Left lung (tissue), 14 donors: ENCODE measurements at places on chromosomes 6 and 20. TPM values are rescaled to one million over a fixed set of nuclear protein-coding genes. Genes with fewer than 3 reads are reported as not detected.

GRCh38 chr20:30419466-30419865 is 838.0 kb upstream of the DEFB115 start:
- H3K27me3 ChIP-seq, result no peaks in the 10 kb centered on the region
- H3K4me1 ChIP-seq, result no peaks in the 10 kb centered on the region
- no peak overlapping the region for H3K27ac ChIP-seq
- no peak overlapping the region for H3K4me3 ChIP-seq
- H3K36me3 ChIP-seq, result no peaks in the 10 kb centered on the region
- DNase-seq, result no peak

DNA sequence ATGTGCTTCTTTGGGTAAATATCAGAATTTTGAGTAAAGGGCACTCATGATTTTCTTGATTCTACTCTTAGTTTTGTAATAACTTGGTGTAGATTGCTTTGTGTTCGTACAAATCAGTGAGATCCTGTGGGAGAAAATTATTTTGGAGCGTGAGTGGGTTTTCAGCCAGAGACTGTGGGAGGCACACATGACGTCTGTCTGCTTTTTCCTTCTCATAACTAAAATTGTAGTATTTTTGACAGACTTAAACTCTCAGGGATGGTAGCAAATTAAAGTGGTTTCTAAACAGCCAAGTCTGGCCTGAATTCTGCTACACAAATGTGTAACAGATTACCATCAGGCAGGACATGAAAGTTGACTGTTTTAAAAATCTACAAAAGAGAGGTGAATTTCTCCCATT is 222.6 kb downstream of the OTOR start:
- H3K4me3 ChIP-seq, result no peak overlapping the region
- no peak overlapping the region for H3K27ac ChIP-seq
- no peak for DNase-seq
- no peaks in the 10 kb centered on the region for H3K27me3 ChIP-seq
- no peaks in the 10 kb centered on the region for H3K36me3 ChIP-seq
- no peaks in the 10 kb centered on the region for H3K4me1 ChIP-seq

The POM121L2 gene
- polyA plus RNA-seq, result not detected

GRCh38 chr6:97147421-97147820 is 135.6 kb downstream of the MMS22L start:
- no peak overlapping the region for H3K27ac ChIP-seq
- no peak overlapping the region for H3K4me3 ChIP-seq
- no peaks in the 10 kb centered on the region for H3K36me3 ChIP-seq
- H3K27me3 ChIP-seq, result no peaks in the 10 kb centered on the region

DNA sequence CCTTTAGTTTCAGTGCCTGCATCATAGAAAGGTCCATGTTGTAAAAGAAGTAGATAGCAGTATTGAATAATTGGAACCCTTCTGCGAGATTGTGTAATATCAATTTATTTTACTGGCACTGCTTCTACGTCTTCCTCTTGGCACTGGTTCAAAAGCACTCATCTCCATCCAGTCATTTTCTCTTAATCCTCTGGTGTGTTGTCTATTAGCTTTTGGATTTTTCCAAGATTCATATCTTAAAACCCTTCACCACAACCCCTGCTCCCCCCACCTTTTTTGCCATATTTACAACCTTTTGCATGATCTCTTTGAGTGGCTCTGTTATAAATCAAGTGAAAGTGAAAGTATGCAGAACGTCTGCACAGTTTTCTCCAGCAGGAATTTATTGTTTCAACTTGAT is 76.6 kb upstream of the HSF2 start:
- H3K4me3 ChIP-seq, result peak overlapping the region; percentile 27
- H3K27ac ChIP-seq, result no peak overlapping the region
- no peak for DNase-seq
- H3K27me3 ChIP-seq, result no peaks in the 10 kb centered on the region
- no peaks in the 10 kb centered on the region for H3K36me3 ChIP-seq

GRCh38 chr6:16089232-16090062 is 39.4 kb upstream of the MYLIP start:
- no peaks in the 10 kb centered on the region for H3K4me1 ChIP-seq
- no peak overlapping the region for H3K4me3 ChIP-seq
- peak; percentile 28 for DNase-seq

DNA sequence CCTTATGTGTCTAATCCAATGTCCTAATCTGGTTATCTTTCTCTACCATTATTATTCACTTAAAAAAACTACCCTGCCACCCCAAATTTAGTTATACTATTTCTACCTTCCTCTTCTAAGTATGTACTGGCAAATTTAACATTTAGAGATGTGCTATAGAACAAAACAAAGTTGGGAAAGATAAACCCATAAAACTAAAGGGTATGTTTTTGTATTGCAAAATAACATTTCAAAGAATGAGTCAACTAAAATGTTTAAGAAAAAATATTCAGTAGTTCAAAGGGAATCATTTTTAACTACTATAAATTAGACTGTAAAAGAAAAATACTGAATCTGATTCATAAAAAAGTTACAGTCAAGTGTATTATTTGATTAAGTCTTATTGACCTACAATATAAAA is 103.0 kb downstream of the LMBRD1 start:
- no peak overlapping the region for H3K27ac ChIP-seq
- peaks cover 20% of the 10 kb centered on the region for H3K36me3 ChIP-seq

- H3K36me3 ChIP-seq, result peaks cover 9% of the 10 kb centered on the region
- no peak overlapping the region for H3K4me3 ChIP-seq
- H3K27ac ChIP-seq, result no peak overlapping the region
- H3K27me3 ChIP-seq, result no peaks in the 10 kb centered on the region
- H3K4me1 ChIP-seq, result no peaks in the 10 kb centered on the region
These were observed 100.6 kb downstream of the HIVEP1 start for GRCh38 chr6:12112540-12113189.

- no peak for DNase-seq
- no peak overlapping the region for H3K27ac ChIP-seq
- no peaks in the 10 kb centered on the region for H3K36me3 ChIP-seq
- H3K4me3 ChIP-seq, result no peak overlapping the region
- no peaks in the 10 kb centered on the region for H3K27me3 ChIP-seq
- no peaks in the 10 kb centered on the region for H3K4me1 ChIP-seq
These were observed 65.5 kb upstream of the SPACA1 start for GRCh38 chr6:87982134-87982533.

GRCh38 chr6:124888581-124889371 is 73.5 kb upstream of the RNF217 start:
- DNase-seq, result no peak
- no peaks in the 10 kb centered on the region for H3K27me3 ChIP-seq
- no peaks in the 10 kb centered on the region for H3K4me1 ChIP-seq
- H3K27ac ChIP-seq, result no peak overlapping the region
- no peak overlapping the region for H3K4me3 ChIP-seq
- H3K36me3 ChIP-seq, result no peaks in the 10 kb centered on the region

DNA sequence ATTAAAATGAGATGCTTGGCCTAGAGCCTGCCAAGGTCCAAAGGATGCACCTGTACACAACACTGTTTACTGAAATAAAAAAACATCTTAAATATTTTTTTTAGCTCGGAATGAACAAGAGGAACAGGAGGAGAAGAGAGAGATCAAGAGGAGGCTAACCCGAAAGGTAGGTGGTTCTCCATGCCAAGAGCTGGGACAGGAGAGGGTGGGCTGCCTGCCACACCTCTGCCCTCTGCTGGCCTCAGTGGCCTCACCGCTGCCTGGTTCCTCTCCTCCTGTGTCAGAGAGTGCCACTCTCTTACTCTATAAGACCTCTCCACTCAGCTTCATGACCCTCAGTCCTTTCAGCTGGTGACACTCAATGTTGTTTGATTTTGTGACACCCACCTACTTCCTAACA is 50.2 kb downstream of the TBC1D7 start:
- no peak overlapping the region for H3K4me3 ChIP-seq
- no peak for DNase-seq
- H3K27me3 ChIP-seq, result no peaks in the 10 kb centered on the region

The BPIFB4 gene
- not detected for polyA plus RNA-seq

GRCh38 chr6:149285626-149286025 is 31.9 kb upstream of the TAB2 start:
- no peaks in the 10 kb centered on the region for H3K4me1 ChIP-seq
- H3K27me3 ChIP-seq, result no peaks in the 10 kb centered on the region
- H3K27ac ChIP-seq, result no peak overlapping the region
- H3K36me3 ChIP-seq, result no peaks in the 10 kb centered on the region
- no peak for DNase-seq

GRCh38 chr6:86934365-86934764 is 3.0 kb upstream of the HTR1E start:
- peaks cover 53% of the 10 kb centered on the region for H3K27me3 ChIP-seq
- H3K4me3 ChIP-seq, result no peak overlapping the region
- H3K36me3 ChIP-seq, result no peaks in the 10 kb centered on the region
- H3K27ac ChIP-seq, result no peak overlapping the region
- no peaks in the 10 kb centered on the region for H3K4me1 ChIP-seq

The RFX6 gene
- polyA plus RNA-seq, result 2.1 TPM

- H3K4me3 ChIP-seq, result no peak overlapping the region
- DNase-seq, result no peak
- no peaks in the 10 kb centered on the region for H3K27me3 ChIP-seq
These were observed 142.6 kb downstream of the CEBPB start for GRCh38 chr20:50333131-50333670.

- H3K27ac ChIP-seq, result no peak overlapping the region
- H3K36me3 ChIP-seq, result no peaks in the 10 kb centered on the region
- no peak for DNase-seq
- H3K4me1 ChIP-seq, result no peaks in the 10 kb centered on the region
- no peak overlapping the region for H3K4me3 ChIP-seq
These were observed 181.2 kb upstream of the CCN2 start for GRCh38 chr6:132132422-132132821.

DNA sequence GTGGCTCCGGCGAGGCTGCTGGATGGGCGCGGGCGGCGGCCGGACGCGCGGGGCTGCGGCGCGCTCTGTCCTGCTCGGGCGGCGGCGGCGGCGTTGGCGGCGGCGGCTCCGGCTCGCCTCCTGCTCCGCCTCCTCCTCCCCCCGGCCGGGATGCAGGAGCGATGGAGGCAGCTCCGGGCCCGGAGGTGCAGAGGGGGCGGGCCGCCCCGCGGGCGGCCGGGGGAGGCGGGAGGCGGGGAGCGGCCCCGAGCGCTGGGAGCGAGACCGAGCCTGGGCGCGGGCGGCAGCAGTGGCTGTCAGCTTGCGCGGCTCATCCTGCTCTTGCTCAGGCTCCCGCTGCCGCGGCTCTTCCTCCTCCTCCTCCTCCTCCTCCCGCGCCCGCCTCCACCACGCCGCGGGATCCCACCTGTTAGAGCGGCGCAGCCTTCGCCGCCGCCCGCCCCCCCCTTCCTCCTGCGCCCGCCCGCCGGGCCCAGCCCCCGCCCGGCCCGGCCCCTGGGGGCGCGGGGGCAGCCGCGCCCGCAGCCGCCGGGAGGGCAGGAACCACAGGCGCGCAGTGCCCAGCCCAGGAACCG is at the start of gene NOL4L:
NOL4L (minus strand) TSS at position 323 of the 575 bp plus-strand sequence. CDS start 443 bp downstream, outside the sequence.
- H3K4me1 ChIP-seq, result no peaks in the 10 kb centered on the region
- peak within 1 kb of the TSS; percentile 55 for H3K4me3 ChIP-seq
- no peak within 1 kb of the TSS for H3K27ac ChIP-seq
- peaks cover 84% of the 10 kb centered on the region for H3K27me3 ChIP-seq
- no peaks in the 10 kb centered on the region for H3K36me3 ChIP-seq
- DNase-seq, result no peak

The SYCP2 gene
- polyA plus RNA-seq, result 10.9 TPM

DNA sequence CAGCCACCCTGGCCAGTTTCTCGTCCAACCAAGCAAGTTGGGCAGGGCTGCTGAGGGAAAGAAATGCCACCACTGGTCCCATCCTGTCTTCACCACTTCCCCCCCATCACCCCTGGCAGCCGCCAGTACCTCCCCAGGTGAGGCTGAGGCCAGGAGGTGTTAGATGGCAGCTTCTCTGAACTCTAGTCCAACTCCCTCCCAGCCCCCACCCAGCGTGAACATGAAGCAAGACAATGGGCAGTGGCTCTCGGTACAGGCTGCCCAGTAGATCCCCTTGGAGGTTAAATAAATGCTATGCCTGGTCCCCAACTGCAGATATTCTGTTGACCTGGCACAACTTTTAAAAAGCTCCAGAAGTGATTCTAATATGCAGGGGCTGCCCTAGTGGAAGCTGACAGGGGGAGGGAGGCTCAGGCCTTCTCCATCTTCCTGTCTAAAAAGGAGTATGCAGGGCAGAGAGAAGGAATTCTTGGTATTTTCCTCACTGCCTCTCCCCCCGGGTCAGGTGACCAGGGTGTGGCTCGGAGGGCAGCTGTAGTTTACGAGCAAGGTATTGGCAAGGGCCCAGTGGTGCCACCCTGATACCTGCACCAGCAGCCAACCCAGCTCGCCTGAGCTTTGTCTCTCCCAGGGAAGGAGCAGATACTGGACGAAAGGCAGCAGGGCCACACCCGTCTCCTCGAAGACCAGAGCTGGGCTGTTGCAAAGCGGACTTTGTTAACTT is 25.7 kb downstream of the KCNK5 start:
- no peaks in the 10 kb centered on the region for H3K36me3 ChIP-seq
- H3K27me3 ChIP-seq, result no peaks in the 10 kb centered on the region
- no peak overlapping the region for H3K4me3 ChIP-seq
- H3K27ac ChIP-seq, result peak overlapping the region; percentile 64
- no peak for DNase-seq

The LINC00237 gene
- not detected for polyA plus RNA-seq

DNA sequence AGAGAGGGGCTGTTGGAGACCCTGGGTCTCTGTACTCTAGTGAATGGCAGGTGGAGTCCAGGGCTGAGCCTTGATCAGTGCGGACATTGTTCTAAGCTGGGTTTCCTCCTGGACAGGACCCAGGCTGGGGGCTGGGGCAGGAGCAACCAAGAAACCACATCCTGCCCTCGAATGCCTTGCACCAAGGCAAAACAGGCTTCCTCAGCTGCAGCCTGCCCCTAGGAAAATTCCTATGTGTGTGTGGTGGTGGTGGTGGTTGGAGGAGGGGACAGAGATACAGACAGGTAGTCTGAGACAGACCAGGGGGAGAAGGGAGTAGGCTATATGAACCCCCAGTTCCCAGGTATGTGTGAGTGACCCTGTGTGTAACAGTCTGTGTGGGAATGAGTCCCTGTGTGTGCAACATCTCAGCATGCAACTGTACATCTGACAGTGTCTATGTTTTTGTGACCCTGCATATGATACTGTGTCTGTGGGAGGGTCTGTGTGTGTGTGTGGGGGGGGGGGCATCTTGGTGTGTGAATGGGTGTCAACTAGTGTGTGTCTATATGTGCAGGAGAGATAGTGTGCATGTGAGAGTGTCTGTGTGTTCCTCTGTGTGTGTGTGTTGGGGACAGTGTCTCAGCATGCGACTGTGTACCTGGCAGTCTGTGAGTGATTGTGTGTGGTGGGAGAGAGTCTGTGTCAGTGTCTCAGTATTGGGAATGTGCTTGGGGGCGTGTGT is 3.0 kb downstream of the GLP1R start:
- no peak overlapping the region for H3K4me3 ChIP-seq
- no peak overlapping the region for H3K27ac ChIP-seq
- H3K4me1 ChIP-seq, result peaks cover 12% of the 10 kb centered on the region
- no peak for DNase-seq
- H3K27me3 ChIP-seq, result peaks cover 37% of the 10 kb centered on the region
- no peaks in the 10 kb centered on the region for H3K36me3 ChIP-seq

- no peak overlapping the region for H3K27ac ChIP-seq
- DNase-seq, result no peak
- H3K27me3 ChIP-seq, result peaks cover 15% of the 10 kb centered on the region
- H3K4me3 ChIP-seq, result no peak overlapping the region
These were observed 19.4 kb upstream of the LRFN2 start for GRCh38 chr6:40606526-40606925.

The BPIFB2 gene
- not detected for polyA plus RNA-seq

The MYCT1 gene
- 40.7 TPM for polyA plus RNA-seq
